Effector memory CD4-positive, alpha-beta T cell (primary cell): ENCODE measurements at places on chromosomes 6 and 20.
A peak's percentile ranks its signal among the peaks of the same experiment; 100 is the strongest.

GRCh38 chr6:163750431-163751031, 336.0 kb downstream of the QKI start:
- no peak for DNase-seq
- no peak overlapping the region for H3K4me3 ChIP-seq
- no peaks in the 10 kb centered on the region for H3K27me3 ChIP-seq
- no peak overlapping the region for H3K27ac ChIP-seq
- no peaks in the 10 kb centered on the region for H3K4me1 ChIP-seq

DNA sequence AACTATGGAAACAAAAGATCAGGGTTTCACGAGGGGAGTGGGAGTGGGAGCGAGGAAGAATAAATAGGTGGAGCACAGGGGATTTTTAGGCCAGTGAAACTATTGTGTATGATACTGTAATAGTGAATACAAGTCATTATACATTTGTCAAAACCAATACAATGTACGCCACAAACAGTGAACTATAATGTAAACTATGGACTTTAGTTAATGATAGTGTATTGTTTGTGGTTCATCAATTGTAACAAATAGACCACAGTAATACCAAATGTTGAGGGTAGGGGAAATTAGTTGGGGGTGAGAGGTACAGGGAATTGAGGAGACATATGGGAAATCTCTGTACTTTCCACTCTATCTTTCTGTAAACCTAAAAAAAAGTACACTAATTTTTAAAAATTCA, 218.4 kb downstream of the FRK start:
- no peak for DNase-seq
- H3K4me1 ChIP-seq, result no peaks in the 10 kb centered on the region
- H3K4me3 ChIP-seq, result no peak overlapping the region
- no peaks in the 10 kb centered on the region for H3K27me3 ChIP-seq
- H3K27ac ChIP-seq, result no peak overlapping the region

DNA sequence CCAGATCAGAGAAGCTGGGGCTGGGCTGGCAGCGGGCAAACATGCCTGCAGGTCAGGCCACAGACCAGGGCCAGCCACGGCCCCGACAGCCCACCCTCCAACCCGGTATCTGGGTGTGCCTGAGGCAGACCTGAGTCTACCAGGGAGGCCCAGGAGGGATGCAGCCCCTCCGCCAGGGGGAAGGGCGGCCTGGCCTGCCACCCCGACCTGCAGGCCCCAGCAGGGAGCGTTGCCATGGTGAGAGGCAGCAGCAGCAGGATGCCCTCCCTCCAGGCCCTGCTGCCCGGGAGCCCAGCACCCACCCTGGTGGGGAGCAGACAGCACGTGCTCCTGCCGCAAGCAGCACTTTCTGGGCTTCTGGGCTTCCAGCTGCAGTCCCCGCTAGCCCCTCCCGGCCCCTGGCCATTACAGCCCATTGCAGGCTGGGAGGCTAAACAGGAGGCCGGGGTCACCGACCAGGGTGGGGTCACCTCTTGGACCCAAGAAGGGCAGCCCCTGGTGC, 3.8 kb upstream of the EEF1A2 start:
- no peaks in the 10 kb centered on the region for H3K36me3 ChIP-seq
- H3K27ac ChIP-seq, result no peak overlapping the region
- DNase-seq, result no peak
- no peak overlapping the region for H3K4me3 ChIP-seq
- peaks cover 14% of the 10 kb centered on the region for H3K4me1 ChIP-seq
- peaks cover 20% of the 10 kb centered on the region for H3K27me3 ChIP-seq

- H3K27me3 ChIP-seq, result peaks cover 13% of the 10 kb centered on the region
- peak; percentile 58 for DNase-seq
- no peak overlapping the region for H3K27ac ChIP-seq
- H3K4me1 ChIP-seq, result peaks cover 8% of the 10 kb centered on the region
Measured at GRCh38 chr20:45293041-45294002, 13.3 kb upstream of the RBPJL start.

DNA sequence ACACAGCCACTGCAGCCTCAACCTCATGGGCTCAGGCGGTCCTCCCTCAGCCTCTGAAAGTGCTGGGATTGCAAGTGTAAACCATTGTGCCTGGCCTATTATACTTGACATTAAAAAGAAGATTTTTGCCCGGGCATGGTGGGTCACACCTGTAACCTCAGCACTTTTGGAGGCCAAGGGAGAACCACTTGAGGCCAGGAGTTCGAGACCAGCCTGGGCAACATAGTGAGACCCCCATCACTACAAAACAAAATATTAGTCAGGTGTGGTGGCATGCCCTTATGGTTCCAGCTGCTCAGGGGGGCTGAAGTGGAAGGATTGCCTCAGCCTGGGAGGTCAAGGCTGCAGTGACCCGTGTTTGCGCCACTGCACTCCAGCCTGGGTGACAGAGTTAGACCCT, 42.4 kb downstream of the FAM217A start:
- H3K27ac ChIP-seq, result no peak overlapping the region
- peaks cover 4% of the 10 kb centered on the region for H3K4me1 ChIP-seq
- H3K36me3 ChIP-seq, result peaks cover 56% of the 10 kb centered on the region
- H3K4me3 ChIP-seq, result no peak overlapping the region
- H3K27me3 ChIP-seq, result no peaks in the 10 kb centered on the region

DNA sequence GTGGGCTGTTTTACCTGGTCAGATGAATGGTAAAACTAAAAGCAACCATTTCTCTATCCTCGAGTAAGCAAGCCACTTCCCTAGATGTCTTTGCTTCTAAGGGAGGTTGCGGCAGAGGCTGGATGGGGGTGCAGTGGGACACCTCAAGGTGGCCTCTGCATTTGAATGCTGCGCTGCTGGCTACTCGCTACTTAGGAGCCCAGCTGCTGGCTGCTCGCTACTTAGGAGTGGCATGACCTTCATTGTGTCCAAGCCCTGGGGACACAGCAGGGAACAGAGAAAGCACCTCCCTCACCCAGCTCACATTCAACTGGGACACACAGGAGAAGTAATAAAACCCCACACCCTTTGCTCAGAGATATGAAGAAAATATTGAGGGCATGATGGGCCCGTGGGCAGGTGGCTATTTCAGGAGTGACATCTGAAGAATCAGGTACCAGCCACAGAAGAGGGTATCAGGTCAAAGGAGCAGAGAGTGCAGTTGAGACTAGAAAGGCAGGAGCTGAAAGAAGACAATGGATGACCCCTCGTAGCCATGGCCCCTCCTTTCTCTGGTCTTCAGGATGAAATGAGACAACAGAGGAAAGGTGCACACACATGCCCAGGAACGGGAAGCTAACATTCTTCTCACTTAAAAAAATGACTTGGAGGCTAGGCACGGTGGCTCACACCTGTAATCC, 149.4 kb downstream of the ZMYND8 start:
- H3K4me1 ChIP-seq, result no peaks in the 10 kb centered on the region
- no peak overlapping the region for H3K4me3 ChIP-seq
- H3K27me3 ChIP-seq, result no peaks in the 10 kb centered on the region

DNA sequence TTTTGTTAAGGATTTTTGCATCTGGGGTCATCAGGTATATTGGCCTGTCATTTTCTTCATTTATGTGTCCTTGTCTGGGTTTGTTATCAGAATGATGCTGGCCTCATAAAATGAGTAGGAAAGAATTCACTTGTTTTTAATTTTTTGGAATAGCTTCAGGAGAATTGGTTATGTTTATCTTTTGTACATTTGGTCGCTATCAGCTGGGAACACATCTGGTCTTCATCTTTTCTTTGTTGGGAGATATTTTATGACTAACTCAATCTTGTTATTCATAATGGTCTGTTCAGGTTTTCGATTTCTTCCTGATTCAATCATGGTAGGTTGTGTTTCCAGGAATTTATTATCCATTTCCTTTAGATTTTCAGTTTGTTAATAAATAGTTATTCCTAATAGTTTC, 207.5 kb upstream of the ASCC3 start:
- no peak overlapping the region for H3K27ac ChIP-seq
- H3K4me1 ChIP-seq, result no peaks in the 10 kb centered on the region
- DNase-seq, result no peak
- H3K4me3 ChIP-seq, result no peak overlapping the region
- no peaks in the 10 kb centered on the region for H3K27me3 ChIP-seq

DNA sequence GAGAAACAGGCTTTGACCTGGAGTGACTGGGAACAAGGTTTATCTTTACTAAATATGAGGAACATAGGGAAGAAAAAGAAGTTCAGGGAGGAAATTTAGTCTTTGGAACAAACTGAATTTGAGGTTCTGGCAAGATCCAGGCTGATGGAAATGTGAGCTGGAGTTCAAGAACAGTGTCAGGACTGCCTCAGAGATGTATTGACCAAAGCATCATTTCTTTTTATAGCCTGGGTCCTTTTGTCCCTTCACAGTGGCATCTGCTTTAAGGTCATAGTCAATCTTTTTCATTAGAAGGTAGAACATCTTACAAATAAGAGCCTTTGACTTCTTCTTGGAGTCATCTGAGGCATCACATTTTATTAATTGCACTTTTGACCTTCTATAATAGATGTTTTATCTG, 326.5 kb upstream of the QKI start:
- H3K4me1 ChIP-seq, result no peaks in the 10 kb centered on the region
- H3K27ac ChIP-seq, result no peak overlapping the region
- H3K27me3 ChIP-seq, result no peaks in the 10 kb centered on the region

GRCh38 chr6:135853227-135853626, 1.7 kb downstream of the PDE7B start:
- H3K4me1 ChIP-seq, result no peaks in the 10 kb centered on the region
- H3K4me3 ChIP-seq, result no peak overlapping the region
- no peak for DNase-seq
- no peak overlapping the region for H3K27ac ChIP-seq
- no peaks in the 10 kb centered on the region for H3K27me3 ChIP-seq

GRCh38 chr20:59082077-59082740, 39.6 kb upstream of the PRELID3B start:
- H3K36me3 ChIP-seq, result no peaks in the 10 kb centered on the region
- no peak for DNase-seq

- no peak overlapping the region for H3K27ac ChIP-seq
- no peaks in the 10 kb centered on the region for H3K36me3 ChIP-seq
- H3K4me1 ChIP-seq, result peaks cover 3% of the 10 kb centered on the region
Measured at GRCh38 chr20:43508604-43509040, 1.1 kb downstream of the L3MBTL1 start.

DNA sequence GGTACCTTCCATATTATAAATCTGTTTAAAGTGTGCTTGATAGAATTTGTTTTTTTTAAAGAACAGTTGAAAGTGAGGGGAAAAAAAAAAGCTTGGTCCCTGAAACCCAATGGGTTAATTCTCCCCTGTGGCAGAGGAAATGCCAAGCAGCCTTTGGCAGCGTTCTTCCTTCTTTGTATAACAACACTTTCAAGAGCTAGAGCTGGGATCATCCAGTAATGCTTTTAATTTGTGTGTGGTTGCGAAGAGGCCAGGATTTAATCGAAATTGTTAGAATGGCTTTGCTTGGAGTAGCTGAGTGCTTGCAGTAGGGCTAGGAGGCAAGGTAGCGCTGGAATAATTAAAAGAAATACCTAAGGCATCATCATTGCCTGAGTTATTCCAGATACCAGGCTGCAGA, 692.0 kb downstream of the DHX35 start:
- H3K4me1 ChIP-seq, result no peaks in the 10 kb centered on the region
- no peaks in the 10 kb centered on the region for H3K36me3 ChIP-seq
- H3K4me3 ChIP-seq, result no peak overlapping the region
- H3K27me3 ChIP-seq, result no peaks in the 10 kb centered on the region
- DNase-seq, result no peak

DNA sequence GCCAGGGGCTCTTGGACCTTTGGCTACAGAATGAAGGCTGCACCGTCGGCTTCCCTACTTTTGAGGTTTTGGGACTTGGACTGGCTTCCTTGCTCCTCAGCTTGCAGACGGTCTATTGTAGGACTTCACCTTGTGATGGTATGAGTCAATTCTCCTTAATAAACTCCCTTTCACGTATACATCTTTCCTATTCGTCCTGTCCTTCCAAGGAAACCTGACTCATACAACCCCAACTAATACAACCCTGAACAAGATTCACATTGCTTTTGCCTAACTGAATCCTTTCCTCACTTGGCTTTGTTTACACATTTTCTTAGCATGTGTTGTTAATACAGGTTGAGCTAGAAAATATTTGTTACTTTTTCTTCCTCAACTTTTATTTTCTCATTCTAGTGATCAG, 21.9 kb downstream of the TBXT start:
- no peaks in the 10 kb centered on the region for H3K27me3 ChIP-seq
- no peak overlapping the region for H3K4me3 ChIP-seq
- H3K27ac ChIP-seq, result no peak overlapping the region
- DNase-seq, result no peak

DNA sequence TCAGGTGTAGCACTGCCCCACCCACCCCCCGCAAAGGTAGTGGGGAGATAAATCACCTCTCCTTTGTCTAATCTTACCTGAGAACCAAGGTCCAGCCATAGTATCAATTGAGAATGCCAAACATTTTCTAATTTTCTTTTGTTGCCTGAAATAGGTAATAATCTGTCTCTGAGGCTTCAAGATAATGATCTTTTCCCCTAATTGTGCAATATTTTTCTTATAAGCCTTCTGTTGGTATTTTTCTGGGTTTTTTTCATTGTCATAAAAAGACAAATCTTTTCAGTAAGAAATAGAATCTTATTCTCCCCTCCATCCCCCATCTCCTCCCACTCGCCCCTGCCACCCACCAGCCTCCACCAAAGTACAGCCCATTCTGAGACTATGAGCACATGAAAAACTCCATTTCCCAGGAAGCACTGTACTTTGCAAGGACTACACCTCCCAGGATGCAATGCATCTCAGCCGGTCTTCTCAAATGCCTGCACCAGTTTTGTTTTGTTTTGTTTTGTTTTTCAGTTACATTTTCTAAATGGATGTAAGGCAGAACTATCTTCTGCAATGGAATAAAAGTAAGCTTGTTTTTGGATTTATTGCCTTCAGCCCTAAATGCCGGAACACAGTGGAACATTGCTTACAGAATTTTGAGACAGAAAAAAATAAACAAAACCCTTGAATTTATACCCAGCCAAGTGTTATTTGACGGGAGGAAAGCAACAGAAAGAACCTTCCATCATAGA, 268.0 kb downstream of the TFAP2A start:
- no peaks in the 10 kb centered on the region for H3K36me3 ChIP-seq
- H3K4me3 ChIP-seq, result no peak overlapping the region
- H3K27ac ChIP-seq, result no peak overlapping the region

- no peak overlapping the region for H3K4me3 ChIP-seq
- H3K36me3 ChIP-seq, result no peaks in the 10 kb centered on the region
- no peak for DNase-seq
- H3K27ac ChIP-seq, result no peak overlapping the region
Measured at GRCh38 chr6:15061180-15061641, 184.7 kb upstream of the JARID2 start.

DNA sequence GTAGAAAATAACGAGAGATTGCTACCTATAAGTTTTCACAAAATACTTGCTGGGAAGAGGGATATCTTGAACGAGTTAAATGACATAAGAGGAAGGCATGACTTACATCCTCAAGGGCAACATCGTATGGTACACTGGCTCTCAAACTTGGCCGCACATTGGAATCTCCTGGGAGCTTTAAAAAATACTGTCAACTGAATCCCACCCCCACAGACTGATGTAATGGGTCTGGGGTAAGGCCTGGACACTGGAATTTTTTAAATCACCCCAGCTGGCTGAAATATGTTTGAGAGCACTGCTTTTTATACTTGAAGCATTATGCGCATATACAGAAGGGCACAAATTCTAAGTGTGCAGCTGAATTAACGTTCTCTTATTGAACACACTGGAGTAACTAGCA, 8.0 kb upstream of the TSHZ2 start:
- H3K4me3 ChIP-seq, result no peak overlapping the region
- no peak overlapping the region for H3K27ac ChIP-seq
- DNase-seq, result no peak
- no peaks in the 10 kb centered on the region for H3K36me3 ChIP-seq
- H3K4me1 ChIP-seq, result no peaks in the 10 kb centered on the region

- no peak for DNase-seq
- no peaks in the 10 kb centered on the region for H3K27me3 ChIP-seq
- no peak overlapping the region for H3K27ac ChIP-seq
- H3K4me1 ChIP-seq, result no peaks in the 10 kb centered on the region
Measured at GRCh38 chr6:132446141-132446854, 45.0 kb upstream of the MOXD1 start.
